ENCODE measurements at places on chromosomes 13 and 19.

GRCh38 chr13:35693134-35693784, 216.8 kb upstream of the MAB21L1 start:
- no peak for DNase-seq

DNA sequence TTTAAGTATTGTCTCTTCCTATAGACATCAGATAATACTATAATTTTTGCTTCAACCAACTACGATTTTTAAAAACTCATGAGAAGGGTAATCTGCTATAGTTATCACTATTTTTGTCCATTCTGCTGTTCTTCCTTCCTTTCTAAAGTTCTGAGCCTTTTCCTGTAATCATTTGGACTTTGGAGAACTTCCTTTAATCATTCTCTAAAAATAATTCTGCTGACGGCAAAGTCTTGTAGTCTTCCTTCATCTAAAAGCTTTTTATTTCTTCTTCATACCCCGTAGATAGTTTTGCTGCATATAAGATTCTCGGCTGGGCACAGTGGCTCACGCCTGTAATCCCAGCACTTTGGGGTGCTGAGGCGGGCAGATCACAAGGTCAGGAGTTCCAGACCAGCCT, 5.1 kb upstream of the FCGBP start:
- DNase-seq, result no peak

DNA sequence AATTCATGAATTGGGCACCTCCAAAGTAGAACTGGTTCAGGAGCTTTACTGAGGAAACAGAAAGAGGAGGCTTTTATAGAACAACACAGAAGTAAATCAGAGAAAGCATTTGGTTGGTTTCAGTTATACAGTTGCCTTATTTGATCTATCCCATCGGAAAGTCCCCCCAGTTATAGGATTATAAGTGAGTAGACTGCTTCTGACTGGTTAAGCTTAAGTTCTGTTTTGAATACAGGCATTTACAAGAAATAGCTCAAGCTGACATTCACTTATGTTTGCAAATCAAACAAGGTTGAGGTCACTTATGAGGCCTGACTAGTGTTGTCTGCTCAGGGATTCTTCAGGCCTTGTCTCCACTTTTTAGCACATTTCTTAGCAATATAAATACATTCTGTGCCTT, 857.4 kb downstream of the EFNB2 start:
- no peak for DNase-seq

- DNase-seq, result no peak
These were observed 114.9 kb upstream of the EDNRB start for GRCh38 chr13:78033509-78033908.

DNA sequence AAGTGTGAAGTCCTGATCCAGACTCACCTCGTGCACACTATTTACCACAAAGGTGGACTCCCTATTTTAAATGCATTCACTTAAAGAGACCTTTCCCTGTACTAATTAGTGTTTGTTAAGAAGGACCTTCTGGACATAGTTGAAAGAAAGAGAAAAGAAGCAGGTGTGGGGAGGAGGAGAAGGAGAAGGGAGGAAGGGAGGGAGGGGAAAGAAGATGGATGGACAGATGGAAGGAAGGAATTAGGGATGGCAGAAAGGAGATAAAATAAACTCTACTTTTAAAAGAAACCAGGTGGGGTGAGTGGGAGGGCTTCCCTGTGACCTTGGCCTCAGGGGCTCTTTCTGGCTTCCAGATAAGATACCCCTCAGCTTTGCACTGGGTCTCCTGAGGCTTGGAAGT, 21.4 kb downstream of the ZNF175 start:
- no peak for DNase-seq

DNA sequence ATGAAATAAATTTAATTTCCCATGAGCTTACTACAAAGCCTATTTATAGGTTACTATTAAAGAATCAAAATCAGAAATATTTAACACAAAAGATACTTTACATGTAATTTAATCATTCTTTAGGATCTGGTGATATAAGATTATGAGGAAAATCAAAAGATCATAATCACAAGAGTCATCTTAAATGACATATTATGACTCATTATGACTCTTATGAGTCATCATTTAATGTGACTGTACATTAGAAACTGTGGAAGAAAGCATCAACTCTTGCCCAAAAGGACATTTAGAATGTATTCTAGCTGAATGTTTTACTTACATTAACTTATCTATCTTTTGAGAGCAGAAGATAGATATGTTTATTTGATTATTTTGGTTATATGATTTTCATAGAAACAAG, 458.6 kb downstream of the DCT start:
- DNase-seq, result no peak

- DNase-seq, result no peak
These were observed 523.5 kb downstream of the MYO16 start for GRCh38 chr13:109152941-109153340.

DNA sequence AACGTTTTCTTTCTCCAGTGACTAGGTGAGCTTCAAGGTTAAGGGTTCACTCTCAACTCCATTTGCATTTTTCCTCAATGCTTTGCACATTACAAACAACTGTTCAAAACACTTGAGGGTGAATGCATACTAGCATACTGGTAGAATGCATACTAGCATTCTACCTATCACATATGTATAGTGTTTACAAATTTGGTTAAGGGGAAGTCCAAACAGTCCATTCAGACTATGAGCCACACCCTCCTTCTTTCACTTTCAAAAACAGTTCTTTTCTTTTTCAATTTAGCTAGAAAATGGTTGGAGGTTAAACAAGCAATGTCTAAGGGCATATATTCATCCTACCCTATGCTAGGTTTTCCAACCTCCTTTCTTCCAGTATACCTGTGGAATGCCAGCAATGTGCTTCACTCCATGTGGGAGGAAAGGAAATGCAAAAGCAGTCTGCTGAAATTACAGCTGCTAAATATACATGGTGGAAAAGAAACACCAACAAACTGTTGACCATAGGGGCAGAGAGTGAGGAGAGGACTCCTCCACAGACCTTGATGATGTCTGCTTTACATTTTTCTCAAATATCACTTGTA, 102.6 kb downstream of the DOCK9 start:
- no peak for DNase-seq

DNA sequence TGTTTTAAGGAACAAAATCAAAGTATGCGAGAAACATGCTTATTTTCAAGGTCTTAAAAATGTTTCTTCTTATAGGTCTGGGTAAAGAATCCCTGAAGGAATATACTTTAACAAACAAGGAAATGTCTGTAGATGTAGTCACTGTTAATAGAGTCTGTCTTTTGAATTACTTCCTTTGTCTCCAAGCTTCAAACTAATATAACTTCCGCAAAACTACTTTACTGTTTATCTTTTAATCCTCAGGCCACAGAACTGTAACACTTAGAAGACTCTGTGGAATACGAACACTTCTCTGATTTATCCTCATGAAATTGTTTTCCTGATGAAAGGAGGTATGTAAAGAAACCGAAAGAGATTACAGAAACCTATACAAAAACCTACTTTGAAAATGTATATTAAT, 316.0 kb downstream of the PCDH9 start:
- no peak for DNase-seq

GRCh38 chr19:43847884-43848283, 20.8 kb downstream of the ZNF283 start:
- no peak for DNase-seq

- DNase-seq, result no peak
These were observed 98.7 kb upstream of the RNF113B start for GRCh38 chr13:98275681-98276171.

DNA sequence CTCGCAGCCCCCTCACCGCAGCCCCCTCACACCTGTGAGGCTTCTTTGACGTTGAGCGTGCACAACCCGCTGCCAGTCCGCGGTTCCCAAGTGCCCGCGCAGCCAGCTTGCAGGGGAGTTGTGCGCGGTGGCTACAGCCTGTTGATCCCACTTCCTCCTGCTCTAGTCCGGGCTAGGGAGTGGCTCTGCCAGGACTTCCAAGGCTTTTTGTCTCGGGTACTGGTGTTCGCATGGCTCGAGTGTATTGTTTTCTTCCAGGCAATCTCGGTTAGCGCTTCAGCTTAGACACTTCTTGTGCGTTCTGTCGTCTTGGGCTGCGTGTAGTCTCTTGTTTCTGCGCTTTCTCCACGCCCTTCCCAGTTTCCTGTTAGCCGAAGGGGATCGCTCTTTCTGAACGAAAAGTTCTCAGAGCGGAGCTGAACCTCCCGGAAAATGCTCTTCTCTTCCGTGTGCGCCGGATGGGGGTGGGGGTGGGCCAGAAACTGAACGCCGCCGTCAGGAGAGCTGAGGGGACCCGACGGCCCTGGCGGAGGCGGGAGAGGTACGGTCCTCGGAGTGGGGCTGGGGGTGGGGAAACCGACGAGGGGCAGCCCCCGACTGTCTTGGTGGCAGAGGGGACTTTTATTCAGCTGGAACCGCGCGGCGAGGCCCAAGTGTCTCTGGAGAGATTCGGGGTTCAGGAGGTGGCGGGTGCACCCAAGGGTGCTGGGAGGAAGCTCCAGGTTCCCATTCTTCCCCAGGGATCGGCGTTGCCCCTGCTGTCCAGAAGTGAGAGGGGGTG, 697 bp upstream of the DGKH start:
- DNase-seq, result peak; percentile 27

DNA sequence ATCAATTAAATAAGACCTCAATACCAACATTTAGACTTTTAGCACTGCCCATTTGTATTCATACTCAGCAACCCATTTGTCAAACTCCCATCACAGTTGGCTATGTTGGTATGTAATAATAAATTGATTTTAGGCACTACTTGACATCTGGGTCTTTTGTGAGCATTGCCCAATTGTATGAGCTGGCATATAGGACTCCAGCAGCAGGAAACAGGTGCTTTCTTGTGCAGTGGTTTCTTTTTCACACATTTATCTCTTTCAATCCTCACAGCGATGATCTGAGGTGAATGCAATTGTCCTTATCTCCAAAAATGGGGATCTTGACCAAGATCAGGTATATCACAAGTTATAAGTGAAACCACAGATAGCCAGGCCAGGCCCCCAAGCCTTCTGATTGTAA, 96.9 kb upstream of the OXGR1 start:
- DNase-seq, result no peak

- DNase-seq, result no peak
These were observed 14.3 kb upstream of the FOXO1 start for GRCh38 chr13:40680659-40681323.

DNA sequence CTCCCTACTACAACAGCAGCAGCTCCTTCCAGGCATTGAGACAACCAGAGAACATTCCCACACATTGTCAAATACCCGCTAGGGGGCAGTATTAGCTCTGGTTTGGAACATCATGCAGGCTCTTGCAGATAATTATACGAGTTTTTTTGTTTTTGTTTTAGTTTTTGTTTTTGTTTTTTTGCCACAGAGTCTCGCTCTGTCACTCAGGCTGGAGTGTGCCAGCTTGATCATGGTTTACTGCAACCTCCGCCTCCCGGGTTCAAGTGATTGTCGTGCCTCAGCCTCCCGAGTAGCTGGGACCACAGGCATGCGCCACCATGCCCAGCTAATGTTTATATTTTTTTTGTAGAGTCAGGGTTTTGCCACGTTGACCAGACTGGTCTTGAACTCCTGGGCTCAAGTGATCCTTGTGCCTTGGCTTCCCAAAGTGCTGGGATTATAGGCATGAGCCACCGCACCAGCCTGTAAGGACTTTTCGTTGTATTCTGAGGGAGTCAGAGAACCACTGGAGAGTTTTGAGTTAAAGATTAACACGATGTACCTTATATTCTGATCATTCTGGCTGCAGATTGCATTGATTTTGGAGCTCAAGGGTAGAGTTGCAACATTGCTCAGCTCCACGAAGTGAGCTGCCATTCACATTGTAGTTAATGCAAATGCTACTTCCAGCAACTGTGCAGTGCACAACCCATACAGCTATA, 41.7 kb upstream of the CEACAM20 start:
- peak; percentile 27 for DNase-seq

DNA sequence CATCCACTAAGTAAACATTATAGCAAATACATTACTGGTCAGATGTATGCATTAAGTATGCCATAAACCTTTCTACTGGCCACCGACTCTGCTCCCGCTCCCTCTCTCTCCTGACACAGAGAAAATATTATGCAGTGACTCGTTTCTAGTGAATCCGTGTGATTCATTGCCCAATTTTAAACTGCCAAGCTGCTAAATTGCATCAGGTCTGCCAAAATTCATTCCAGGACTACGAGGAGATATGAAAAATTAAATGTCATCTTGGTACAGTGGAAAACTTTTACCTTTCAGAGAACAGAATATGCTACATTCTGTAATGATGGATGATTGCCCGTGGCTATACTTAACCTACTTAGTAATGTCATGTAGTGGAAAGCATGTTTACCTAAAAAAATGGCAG, 368.8 kb upstream of the TSHZ3 start:
- DNase-seq, result no peak

- peak; percentile 69 for DNase-seq
These were observed at the start of gene ATP1A3 for GRCh38 chr19:41993612-41994483. ATP1A3 (minus strand) TSS chr19:41994230; CDS start chr19:41994076, 154 bp downstream.

GRCh38 chr13:100392709-100393630, 195.6 kb downstream of the GGACT start:
- DNase-seq, result peak; percentile 81

DNA sequence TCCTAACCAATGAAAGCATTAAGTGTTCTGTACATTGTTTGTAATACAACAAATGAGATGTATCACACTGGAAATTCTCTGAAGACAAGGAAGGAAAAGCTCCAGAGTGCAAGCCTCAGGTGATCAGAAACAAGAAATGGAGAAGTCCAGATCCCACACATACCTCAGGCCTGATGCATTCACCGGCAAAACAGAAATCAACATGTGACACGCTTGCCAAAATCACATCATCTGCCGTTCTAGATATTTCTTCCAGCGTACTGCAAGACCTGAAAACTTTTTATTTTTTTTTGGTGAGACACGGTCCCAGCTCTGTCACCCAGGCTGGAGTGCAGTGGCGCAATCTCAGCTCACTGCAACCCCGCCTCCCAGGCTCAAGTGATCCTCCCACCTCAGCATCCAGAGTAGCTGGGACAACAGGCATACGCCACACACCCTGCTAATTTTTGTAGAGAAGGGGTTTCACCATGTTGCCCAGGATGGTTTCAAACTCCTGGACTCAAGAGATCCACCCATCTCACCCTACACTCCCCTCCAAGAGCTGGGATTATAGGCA, 48.6 kb downstream of the FOXO1 start:
- DNase-seq, result no peak

GRCh38 chr19:49632576-49632975, 7.4 kb downstream of the RRAS start:
- no peak for DNase-seq

- DNase-seq, result no peak
These were observed 8.9 kb downstream of the PIP5K1C start for GRCh38 chr19:3691372-3691716.

DNA sequence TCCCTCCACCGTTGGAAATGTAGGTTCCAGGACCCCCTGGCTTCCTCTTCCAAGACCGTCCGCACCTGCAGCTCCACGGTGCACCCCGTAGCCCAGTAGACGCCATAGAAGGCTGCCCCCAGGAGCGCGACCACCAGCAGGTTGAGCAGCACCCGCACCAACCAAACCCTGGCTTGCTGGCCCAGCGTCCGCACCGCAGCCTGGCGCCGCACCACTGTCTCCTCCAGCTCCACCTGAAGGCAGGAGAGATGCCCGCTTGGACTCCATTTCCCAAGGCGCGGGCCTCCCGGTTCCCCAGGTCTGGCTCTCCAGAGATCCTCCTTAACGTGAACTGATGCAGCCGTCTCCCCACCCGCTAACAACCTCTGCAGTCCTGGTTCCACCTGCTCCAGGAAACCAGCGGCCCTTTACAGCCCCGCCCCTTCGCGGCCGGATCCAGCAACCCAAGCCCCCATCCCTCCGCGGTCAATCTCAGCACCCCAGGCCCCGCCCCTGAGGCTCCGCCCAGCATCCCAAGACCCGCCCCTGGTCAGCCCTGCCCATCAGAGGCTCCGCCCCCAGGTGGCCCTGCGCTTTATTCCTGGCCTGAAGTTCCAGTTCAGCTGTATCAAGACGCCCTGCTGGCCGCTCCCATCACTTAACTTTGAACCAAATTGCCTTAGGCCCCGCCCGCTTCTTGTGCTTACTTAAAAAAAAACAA, 5.0 kb upstream of the LENG1 start:
- DNase-seq, result peak; percentile 80

Data from T-helper 2 cell treated with Interferon-gamma antibody and Interleukin-4, amounts not matched to agents 5 μg/mL and 100 μg/mL, for 36 hours (primary cell).